Neural progenitor cell (in vitro differentiated cells): ENCODE measurements at places on chromosomes 7 and 10.

DNA sequence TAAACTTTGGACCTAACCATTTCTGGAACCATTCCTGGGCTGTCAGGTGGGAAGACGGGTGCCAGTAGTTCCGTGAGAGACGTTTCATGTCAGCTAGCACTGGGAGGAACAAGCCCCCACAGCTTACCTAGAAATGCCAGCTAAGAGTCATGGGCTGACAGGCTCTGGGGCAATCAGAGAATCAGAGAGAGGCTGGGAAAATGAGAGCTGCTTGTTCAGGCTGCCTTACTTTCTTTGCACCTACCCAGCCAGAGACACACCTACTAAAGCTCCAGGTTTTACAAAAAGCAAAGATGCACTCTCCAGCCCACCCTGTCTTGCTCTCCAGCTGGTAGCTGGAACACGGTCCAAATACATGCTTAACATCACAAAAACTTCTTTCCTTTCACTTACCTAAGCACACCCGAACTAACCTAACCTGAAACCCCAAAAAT lies 688 bp downstream of the PTN start:
- peak; percentile 12 for DNase-seq

DNA sequence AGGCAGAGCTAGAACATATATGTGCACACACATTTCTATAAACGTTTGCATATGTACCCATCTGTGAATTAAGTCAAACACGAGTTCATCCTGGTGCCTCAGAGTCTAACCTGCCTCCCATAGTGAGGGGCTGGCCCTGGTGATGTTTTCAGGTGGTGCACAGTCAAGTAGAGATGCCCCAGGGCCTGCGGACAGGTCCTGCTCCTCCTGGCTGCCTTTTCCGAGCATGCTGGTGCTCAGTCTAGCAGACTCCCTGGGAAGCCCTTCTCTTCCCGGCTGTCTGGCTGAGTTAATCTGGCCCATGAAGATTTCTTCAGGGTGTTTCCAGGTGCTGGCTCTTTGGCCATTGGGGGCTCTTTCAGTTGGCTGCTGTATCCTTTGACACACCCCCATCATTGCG lies 14.3 kb downstream of the ADCY1 start:
- no peak for DNase-seq

DNA sequence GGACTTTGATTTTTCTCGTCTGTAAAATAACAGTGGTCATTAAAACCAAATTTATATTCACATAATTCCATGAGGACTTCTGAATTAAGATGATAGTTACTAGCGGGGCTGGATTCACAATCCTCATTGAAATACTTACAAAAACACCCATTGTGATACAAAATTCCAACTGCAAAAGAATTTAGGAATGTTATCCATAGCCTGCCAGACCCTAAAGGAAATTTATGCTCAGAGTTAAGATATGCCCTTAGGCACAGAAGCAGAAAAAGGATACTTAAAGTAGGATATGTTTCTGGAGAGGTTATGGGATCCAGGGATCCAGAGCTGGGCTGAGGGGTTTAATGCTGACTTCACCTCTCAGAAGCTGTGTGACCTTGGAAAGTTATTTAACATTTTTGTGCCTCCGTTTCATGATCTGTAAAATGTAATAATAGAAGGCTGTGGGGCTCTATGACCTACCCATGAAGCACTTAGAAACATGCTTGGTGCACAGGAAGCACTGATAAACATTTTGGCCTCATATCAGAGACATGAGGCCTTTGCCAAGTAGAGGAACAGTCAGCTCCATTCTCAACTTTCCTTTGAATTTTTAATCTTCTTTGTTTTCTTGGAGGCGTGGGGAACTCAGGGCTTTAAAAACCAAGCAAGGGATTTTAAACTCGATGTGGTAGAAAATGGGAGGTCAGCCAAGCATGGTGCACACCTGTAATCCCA lies 744.7 kb downstream of the KCNMA1 start:
- no peak for DNase-seq

DNA sequence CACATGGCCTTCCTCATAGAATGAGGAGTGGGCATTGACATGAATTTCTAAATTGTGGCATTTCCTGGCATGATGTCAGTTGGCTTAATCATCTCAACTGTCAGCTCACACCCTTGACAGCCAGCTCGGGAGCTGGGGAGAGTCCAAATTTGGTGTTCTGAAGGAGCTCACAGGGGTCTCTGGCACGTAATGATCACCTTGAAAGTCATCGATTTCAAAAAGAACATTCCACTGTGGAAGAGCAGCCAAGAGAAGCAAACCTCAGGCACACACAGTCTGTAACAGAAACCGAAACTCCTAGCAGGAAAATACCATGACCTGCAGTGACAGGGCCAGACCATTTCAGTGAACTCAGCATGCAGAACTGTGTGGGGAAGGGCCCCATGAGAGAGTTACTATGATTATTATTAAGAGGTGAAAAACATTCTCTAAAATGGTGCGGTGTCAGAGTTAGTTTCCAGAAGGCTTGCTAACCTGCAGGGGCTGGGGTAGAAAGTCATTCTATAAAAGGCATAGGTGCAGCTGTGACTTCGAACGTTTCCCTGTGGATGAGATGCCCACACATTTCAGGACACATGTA lies 26.4 kb upstream of the KLF6 start:
- no peak for DNase-seq

GRCh38 chr10:6211671-6212635 lies 9.2 kb downstream of the PFKFB3 start:
- DNase-seq, result peak; percentile 73

DNA sequence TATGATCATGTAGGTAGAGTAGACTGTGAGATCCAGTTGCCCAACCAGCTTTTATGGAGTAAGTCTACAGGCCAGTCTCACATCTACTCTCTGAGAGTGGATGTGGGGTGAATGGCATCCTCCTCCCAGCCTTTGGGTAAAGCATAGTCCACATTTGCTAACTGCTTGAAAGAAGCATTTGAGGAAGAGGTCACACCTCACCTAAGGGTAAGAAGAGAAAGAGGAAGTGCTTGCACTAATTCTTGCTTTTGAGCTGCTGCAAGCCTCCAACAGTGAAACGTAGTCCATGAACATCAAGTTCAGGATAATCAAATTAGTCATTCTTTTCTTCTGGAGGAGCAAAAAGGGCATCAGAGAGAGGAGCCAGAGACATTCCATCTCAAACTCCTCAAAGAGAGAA lies 93.9 kb upstream of the AGR3 start:
- no peak for DNase-seq

DNA sequence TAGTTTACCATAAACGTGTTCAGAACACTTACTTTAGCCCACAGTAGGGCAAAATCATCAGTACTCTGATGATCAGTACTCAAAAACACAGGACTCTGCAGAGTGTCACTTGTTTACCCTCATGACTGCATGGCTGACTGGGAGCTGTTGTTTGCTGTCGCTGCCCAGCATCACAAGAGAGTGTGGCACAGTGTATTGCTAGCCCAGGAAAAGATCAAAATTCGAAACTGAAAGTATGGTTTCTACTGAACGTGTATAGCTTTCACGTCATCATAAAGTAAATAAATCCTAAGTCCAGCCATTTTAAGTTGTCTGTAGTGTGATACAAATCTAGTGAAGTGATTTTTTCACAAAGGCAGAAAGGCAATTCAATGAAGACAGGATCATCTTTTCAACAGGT lies 184.6 kb downstream of the RAMP3 start:
- no peak for DNase-seq

GRCh38 chr10:35640951-35641675 lies 983 bp downstream of the FZD8 start:
- DNase-seq, result peak; percentile 91

DNA sequence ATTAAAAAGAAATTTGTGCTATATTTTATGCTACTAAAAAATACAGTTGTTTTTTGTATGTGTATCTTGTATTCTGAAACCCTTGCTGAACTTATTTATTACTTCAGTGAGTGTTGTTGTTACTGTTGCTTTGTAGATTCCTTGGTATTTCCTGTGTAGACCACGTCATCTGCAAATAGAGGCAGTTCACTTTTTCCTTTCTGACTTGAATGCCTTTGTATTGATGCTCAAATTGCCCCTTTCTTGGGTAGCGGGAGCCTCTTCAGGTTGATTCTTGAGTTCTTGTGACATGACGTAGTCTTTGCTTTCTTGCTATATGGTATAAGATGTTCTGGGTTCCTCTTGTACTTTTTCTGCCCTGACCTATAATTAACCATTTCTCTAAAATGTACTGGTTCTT lies 504.1 kb downstream of the SDK1 start:
- no peak for DNase-seq

GRCh38 chr10:91616137-91616536 lies 16.7 kb downstream of the PPP1R3C start:
- DNase-seq, result no peak

- DNase-seq, result no peak
Measured at GRCh38 chr7:46478046-46478445, 557.0 kb upstream of the IGFBP3 start.
